ENCODE measurements at places on chromosomes 7 and 10. TPM values are rescaled to one million over a fixed set of nuclear protein-coding genes. Genes with fewer than 3 reads are reported as not detected.

- H3K4me3 ChIP-seq = peak overlapping the region; percentile 25
- peaks cover 100% of the 10 kb centered on the region for H3K27me3 ChIP-seq
- no peak overlapping the region for H3K27ac ChIP-seq
- DNase-seq = no peak
- no peaks in the 10 kb centered on the region for H3K36me3 ChIP-seq
These were observed 29.7 kb upstream of the PAX2 start for GRCh38 chr10:100715445-100716385.

GRCh38 chr7:157458254-157458633 lies 121.4 kb downstream of the DNAJB6 start:
- no peak overlapping the region for H3K4me3 ChIP-seq
- H3K36me3 ChIP-seq = no peaks in the 10 kb centered on the region
- H3K27me3 ChIP-seq = peaks cover 21% of the 10 kb centered on the region
- DNase-seq = no peak

The HOXA6 gene
- polyA plus RNA-seq = not detected

DNA sequence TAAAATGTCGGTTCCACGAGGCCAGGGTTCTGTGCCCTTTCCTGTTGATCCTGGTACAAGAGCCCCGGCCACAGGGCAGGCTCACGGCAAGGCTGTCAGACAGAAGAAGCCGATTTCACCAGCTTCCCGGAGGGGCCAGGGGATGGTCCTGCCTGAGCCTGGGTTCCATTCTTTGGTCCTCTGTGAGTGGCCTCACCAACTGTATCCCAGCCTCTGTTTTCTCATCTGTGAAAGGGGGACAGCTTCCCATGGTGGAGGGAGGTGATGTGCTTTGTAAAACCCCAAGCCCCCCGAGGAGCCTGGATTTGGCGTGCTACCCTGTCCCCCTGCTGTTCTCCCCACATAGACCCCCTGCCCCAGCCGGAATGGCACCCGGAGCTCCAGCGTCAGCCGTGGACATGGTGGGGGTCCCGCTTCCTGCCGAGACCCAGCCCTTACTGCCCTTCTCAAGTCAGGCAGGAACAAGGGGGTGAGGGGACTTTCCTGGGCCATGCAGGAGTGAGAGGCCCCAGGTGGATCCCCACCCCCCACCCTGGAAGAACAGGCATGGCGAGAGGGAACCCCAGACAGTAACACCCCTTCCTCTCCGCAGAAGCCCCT lies 28.3 kb upstream of the ELFN1 start:
- H3K4me3 ChIP-seq = no peak overlapping the region
- H3K27ac ChIP-seq = no peak overlapping the region
- H3K4me1 ChIP-seq = peaks cover 2% of the 10 kb centered on the region
- H3K27me3 ChIP-seq = peaks cover 7% of the 10 kb centered on the region
- no peak for DNase-seq

DNA sequence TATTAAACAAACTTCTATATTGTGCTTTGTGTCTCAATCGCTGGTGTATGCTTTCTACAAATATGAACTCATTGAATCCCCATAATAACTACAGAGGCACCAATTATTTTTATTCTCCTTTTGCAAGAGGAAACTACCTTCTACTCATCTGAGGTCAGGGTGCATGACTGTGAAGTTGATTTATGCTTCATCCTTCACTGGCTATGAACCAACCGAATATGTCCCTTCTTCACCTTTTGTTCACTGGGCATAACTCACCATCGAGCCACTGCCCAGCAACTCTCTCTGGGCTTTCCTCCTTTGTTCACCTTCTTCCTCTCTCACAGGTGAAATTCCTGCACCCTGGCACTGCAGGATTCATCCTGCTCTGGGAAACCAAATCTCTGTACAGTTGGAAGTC lies 61.3 kb upstream of the PFKP start:
- peaks cover 6% of the 10 kb centered on the region for H3K4me1 ChIP-seq
- no peak overlapping the region for H3K4me3 ChIP-seq
- H3K27ac ChIP-seq = no peak overlapping the region
- peaks cover 11% of the 10 kb centered on the region for H3K27me3 ChIP-seq
- H3K36me3 ChIP-seq = no peaks in the 10 kb centered on the region
- no peak for DNase-seq

DNA sequence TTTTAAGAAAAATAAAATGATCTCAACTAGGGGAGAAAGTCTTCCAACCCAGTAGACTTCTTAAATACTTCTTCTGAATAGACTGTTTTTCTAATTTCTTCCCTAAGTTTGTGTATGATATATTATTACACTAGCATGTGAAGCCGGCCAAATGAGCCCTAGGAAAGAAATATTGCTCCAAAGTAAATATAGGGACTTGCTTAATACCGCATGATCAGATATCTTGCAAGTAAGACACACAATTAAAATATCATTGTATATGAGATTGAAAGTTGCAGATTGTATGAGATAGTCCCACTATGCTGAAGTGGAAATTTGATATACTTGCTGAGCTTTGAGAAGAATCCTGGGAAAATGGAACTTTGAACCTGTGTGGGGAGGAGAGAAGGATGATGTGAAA lies 225.7 kb downstream of the BAMBI start:
- no peak overlapping the region for H3K4me3 ChIP-seq
- no peaks in the 10 kb centered on the region for H3K27me3 ChIP-seq
- H3K4me1 ChIP-seq = peaks cover 5% of the 10 kb centered on the region
- H3K27ac ChIP-seq = no peak overlapping the region
- no peak for DNase-seq

The HMX3 gene
- polyA plus RNA-seq = not detected

The CTAGE4 gene
- polyA plus RNA-seq = 0.03 TPM

DNA sequence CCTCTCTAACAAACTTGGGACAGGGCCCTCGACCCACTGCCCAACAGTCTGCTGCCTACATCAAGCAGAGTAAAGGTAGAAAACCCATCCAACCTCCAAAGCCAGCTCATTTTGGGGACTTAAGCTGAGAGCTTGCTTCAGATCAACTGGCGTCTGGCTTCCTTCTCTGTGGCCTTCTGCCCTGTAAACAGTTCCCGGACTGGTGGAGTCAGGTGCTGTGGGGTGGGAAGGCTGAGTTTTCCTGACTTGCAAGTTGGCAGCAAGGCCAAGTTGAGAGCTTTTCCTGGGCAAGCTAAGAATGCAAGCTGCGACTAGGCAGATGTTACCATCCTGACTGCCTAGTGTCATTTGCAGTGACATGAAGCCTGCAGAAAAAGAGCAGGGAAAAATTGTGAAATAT lies 3.7 kb downstream of the GALNT17 start:
- DNase-seq = no peak
- no peak overlapping the region for H3K4me3 ChIP-seq
- no peak overlapping the region for H3K27ac ChIP-seq
- H3K27me3 ChIP-seq = peaks cover 6% of the 10 kb centered on the region

DNA sequence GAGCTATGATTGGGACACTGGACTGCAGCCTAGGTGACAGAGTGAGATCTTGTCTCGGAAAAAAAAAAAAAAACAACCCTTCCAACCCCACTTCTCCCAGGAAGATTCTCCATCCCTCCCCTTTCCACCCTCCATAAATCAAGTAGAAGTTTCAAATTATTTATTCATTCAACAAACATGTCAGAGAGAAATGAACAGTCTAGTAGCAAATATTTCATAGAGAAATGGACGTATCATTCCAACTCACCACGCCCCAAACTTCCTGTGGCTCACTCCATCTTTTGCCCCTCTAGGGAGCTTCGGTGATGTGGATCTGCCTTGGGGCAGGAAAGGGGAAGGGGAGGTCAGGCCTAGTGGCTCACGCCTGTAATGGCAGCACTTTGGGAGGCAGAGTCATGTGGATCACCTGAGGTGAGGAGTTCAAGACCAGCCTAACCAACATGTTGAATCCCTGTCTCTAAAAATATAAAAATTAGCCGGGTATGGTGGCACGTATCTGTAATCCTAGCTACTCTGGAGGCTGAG lies 638 bp upstream of the TRAPPC14 start:
- no peaks in the 10 kb centered on the region for H3K27me3 ChIP-seq
- no peak overlapping the region for H3K4me3 ChIP-seq
- H3K4me1 ChIP-seq = peaks cover 7% of the 10 kb centered on the region

DNA sequence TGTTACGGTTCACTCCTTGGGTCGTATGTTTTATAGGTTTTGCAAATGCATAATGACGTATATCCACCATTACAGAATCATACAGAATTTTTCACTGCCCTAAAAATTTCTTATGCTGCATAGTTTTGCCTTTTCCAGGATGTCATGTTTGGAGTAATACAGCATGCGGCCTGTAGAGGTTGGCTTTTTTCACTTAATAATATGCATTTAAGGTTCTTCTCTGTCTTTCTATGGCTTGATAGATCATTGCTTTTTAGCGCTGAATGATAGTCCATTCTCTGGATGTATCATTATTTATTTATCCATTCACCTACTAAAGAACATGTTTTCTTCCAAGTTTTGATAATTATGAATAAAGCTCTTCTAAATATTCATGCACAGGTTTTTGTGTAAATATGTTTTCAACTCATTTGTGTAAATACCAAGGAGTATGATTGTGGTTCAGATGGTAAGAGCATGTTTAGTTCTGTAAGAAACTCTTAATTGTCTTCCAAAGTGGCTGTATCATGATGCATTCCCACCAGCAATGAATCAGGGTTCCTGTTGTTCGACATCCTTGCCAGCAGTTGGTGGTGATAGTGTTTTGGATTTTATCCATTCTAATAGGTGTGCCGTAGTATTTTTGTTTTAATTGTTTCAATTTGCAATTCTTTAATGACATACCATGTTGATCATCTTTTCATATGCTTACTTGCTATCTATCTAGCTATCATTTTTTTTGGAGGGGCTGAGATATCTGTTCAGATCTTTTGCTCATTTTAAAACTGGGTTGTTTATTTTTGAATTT lies 531.2 kb upstream of the GHITM start:
- H3K36me3 ChIP-seq = no peaks in the 10 kb centered on the region
- DNase-seq = no peak
- no peaks in the 10 kb centered on the region for H3K4me1 ChIP-seq
- H3K27me3 ChIP-seq = no peaks in the 10 kb centered on the region
- no peak overlapping the region for H3K4me3 ChIP-seq

DNA sequence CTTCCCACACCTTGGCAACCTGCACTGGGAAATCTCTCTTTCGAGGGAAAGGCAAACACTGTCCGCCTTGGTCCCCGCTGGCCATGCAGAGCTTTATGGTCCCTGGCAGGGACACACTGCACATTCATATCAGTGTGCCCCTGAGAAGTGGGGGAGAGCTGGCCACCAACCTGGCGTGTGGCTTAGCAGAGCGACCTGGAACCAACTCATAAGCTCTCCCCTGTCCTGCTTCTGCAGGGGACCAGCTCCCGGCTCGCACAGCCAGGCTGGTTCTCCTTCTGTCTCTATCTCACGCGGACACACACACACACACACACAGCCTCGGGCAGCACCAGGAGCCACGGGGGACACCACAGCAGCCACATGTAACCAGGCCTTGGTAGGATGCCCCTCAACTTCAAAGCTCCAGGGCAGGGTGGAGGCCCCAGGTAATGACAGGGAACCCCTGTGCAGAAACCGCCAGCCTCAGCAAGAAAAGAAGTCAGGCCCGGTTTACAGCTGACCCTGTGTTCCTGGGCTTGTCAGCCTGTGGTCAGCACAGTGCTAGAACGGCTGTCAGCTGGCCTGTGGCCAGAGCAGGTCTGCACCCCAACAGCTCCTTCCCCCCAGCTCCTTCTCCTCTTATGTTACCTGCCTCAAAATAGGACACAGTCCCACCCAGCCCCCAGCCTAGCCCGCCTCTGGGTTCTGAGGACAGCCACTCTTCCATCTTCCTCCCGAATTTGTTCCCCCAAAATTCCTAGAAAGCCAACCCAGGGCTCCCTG lies 69.3 kb downstream of the OAT start:
- H3K4me3 ChIP-seq = no peak overlapping the region
- no peaks in the 10 kb centered on the region for H3K36me3 ChIP-seq
- no peaks in the 10 kb centered on the region for H3K4me1 ChIP-seq
- DNase-seq = no peak
- H3K27ac ChIP-seq = no peak overlapping the region

The ABCB1 gene
- polyA plus RNA-seq = 4.3 TPM

DNA sequence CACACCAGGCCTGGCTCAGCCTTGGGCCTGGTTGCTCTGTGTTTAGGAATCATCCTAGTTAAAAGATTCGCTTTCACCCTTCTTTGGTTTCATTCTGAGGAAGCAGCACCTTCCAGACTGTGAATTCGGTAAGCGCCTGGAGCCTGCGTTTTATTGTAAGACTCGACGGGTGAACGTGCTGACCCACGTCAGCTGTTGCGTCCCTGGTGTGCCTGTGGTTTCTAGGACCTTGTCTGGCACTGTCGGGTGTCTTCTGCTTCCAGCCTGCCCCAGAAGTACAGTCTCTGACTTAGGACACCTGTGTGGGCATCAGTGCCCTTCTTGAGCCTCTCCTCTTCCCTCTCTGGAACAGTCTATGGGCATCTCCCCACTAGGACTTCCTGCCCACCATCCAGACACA lies 26.3 kb downstream of the MKI67 start:
- no peak overlapping the region for H3K27ac ChIP-seq
- no peaks in the 10 kb centered on the region for H3K36me3 ChIP-seq
- DNase-seq = no peak
- no peak overlapping the region for H3K4me3 ChIP-seq
- no peaks in the 10 kb centered on the region for H3K27me3 ChIP-seq
- H3K4me1 ChIP-seq = no peaks in the 10 kb centered on the region

GRCh38 chr10:1665681-1666080 lies 71.6 kb downstream of the ADARB2 start:
- no peak overlapping the region for H3K4me3 ChIP-seq
- no peak overlapping the region for H3K27ac ChIP-seq
- H3K36me3 ChIP-seq = no peaks in the 10 kb centered on the region

DNA sequence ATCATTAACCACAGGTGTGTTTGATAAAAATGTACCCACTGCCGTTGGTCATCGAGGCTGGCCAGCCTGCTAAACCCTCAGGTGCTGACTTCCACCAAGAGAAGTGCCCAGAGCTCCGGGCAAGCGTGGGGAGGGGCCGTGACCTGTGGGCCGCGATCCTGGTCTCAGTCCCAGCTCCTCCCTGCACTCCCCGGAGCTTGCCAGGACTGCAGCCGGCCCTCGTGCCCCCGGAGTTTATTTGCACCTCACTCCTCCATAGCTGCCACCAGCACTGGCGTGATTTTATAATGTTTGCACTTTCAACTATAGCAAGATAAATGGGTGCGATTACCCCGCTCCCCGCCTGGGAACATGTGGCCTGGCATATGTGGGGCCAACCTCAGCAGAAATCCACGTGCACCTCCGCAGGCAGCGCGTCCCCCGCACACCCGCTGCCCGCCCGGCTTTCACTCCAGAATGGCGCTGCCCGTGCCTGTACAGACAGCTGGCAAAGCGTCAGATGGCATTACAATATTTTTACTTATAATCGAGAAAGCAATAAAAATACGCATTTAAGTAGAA lies 30.8 kb downstream of the UNCX start:
- no peak overlapping the region for H3K27ac ChIP-seq
- H3K36me3 ChIP-seq = no peaks in the 10 kb centered on the region
- H3K4me3 ChIP-seq = no peak overlapping the region
- no peaks in the 10 kb centered on the region for H3K4me1 ChIP-seq

The HOXA3 gene
- 0.37 TPM for polyA plus RNA-seq

DNA sequence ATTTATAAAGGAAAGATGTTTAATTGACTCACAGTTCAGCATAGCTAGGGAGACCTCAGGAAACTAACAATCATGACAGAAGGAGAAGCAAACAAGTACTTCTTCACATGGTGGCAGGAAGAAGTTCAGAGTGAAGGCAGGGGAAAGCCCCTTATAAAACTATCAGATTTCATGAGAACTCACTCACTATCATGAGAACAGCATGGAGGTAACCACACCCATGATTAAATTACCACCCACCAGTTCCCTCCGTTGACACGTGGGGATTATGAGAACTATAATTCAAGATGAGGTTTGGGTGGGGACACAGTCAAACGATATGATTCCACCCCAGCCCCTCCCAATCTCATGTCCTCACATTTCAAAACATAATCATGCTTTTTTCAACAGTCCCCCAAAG lies 124.2 kb upstream of the PCGF5 start:
- no peak for DNase-seq
- no peaks in the 10 kb centered on the region for H3K36me3 ChIP-seq
- H3K27me3 ChIP-seq = no peaks in the 10 kb centered on the region
- H3K4me3 ChIP-seq = no peak overlapping the region
- no peak overlapping the region for H3K27ac ChIP-seq

The PCBD1 gene
- 118 TPM for polyA plus RNA-seq
